ENCODE measurements at places on chromosomes 7 and 10.
A peak's percentile ranks its signal among the peaks of the same experiment; 100 is the strongest.

DNA sequence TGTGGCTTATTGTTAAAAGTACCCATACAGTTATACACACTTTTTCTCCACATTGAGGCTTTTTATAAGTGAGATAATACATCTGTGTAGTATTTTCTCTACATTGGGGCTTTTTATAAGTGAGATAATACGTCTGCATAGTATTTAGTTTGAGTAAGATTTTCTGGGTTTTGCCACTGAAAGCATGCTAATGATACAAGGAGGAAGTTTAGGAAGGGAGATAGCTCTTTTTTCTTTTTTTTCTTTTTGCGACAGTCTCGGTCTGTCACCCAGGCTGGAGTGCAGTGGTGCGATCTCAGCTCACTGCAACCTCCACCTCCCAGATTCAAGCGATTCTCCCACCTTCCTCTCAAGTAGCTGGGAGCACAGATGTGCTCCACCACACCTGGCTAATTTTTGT, 13.3 kb downstream of the FAM107B start:
- DNase-seq: no peak

DNA sequence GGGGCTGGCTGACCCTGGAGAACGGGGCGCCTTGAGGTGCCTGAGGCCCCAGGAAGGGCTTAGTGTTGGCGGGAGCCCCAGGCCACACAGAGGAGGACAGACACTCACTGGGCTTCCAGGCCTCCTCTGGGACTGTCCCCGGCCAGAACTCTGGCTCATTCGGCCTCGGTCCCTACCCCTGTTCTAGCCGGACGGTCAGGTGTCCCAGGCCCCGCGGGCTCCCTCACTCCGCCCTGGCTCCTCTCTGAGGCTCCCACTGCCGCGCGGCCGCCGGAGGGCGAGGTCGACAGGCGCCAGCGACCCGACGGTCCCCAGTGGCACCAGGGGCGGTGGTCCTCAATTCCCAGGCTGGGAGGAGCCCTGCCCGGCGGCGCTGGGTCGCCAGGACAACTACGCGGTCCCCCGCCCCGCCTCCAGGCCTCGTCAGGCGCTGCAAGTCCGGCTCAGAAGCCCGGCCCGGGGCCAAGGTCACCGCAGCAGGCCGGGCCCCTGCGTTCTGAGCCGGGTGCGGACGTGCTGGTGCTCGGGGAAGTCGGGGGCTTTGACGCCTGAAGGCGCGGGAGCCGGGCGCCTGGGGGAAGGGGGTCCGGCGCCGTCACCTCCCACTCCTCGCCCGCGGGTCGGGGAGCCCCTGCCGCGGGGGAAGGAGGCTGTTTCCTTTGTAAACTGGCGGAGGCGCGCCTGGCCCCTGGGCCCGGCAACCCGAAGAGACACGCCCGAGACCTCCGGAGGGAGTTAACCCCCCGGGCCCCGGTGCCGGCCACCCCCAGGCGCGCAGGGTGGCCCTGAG, 1.1 kb upstream of the PWWP2B start:
- peak; percentile 43 for DNase-seq

GRCh38 chr7:157849726-157850125, 512.9 kb downstream of the DNAJB6 start:
- DNase-seq: no peak

DNA sequence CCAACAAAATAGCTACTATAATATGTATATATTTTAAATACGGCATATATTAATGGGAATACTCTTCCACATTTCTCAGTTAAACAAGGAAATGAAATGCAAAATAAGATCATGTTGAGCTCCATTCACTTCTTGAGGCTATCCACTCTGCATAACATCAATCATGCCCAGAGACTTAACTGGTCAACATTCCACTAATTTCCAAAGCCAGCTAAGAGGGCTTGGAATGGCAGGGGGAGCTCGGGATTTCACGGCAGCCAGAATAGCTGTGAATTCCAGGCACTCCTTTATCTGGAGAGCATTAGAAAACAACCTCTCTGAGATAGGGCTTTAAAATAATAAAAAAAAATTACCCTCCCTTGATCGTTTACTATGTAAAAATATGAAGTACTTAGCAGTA, 194.9 kb upstream of the CDCA7L start:
- no peak for DNase-seq

- DNase-seq: no peak
These were observed 137.3 kb downstream of the PTPN20 start for GRCh38 chr10:47048526-47048905.

DNA sequence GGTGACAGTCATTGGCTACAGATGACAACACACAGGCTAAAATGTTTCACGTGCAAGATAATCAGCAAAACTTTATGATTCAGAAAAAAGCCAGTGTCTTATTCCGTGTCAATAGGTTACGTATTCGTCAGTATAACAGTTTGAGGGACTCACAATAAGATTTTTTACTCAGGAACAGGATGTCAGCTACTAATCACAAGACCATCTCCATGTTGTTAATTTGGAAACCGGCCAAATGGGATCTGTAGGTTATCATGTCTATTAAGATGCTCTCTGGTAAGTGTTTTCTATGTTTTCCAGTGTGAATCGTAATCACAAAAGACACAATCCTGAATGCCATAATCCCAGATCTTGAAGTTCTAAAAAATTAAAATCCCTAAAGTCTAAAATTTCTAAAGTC, 197.3 kb downstream of the ETV1 start:
- no peak for DNase-seq

- no peak for DNase-seq
These were observed 83.4 kb upstream of the FAM3C start for GRCh38 chr7:121479466-121479865.

GRCh38 chr10:70093335-70093944, 39.2 kb downstream of the AIFM2 start:
- DNase-seq: no peak

DNA sequence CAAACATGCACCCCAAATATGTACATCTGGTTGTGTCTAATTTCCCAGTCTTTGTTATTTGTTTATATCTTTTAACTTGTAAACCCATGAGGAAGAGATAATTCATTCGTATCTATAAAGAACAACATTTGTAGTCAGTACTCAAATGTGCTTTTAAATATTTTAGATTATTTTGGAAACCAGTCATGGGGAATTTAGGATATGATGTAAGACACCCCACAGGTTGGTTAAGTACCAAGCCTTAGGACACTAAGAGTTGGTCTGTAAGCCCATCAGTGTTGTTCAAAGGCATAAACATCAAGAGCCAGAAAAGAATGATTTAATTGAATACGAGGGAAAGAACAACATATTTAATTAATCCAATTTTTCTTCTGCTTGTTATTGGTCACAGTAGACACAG, 421.1 kb upstream of the SEMA3C start:
- DNase-seq: no peak

DNA sequence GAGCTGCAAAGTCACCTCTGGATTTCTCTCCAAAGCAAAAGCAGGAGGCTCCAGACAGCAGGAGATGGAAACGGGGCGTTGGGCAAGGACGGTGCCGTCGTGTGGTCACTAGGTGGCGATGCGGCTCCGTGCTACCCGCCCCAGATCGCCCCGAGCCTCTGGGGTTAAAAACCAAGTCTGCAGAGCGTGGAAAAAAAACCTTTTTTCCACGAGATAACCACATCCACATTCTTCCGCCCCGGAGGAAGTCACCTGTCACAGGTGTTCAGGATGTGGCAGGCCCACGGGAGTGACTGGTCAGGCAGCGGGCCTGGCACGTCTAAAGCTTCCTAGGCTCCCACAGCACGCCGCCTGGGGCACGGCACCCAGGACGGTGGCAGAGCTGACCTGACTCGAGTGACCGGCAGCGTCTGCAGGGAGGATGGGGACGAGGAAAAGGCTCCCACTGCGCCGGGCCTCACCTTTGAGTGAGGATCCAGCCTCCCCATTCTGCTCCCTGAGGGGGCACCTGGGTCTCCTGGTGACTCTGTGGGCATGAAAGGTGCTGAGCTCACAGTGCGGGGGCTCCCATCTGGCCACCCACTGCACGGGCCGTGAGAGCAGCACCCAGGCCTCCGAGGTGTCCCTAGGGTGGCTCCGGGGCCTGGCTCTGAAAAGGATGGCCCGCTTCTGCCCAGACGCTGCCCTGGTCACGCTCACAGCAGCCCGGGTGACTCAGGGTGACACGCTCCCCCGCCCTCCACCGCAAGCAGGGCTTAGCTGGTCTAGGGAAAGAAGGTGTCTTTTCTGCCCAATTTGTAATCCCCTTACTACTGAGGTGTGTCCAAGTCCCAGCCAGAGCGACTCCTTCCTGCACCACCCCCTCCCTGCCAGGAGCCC, 71.3 kb upstream of the TNRC18 start:
- peak; percentile 82 for DNase-seq

GRCh38 chr10:98246911-98247805, 20.8 kb downstream of the LOXL4 start:
- no peak for DNase-seq

- no peak for DNase-seq
These were observed 240.8 kb upstream of the SLC26A5 start for GRCh38 chr7:103686763-103687162.

GRCh38 chr10:43045631-43046287, 31.1 kb upstream of the RET start:
- DNase-seq: no peak

GRCh38 chr10:89554433-89554832, 19.0 kb upstream of the SLC16A12 start:
- no peak for DNase-seq

DNA sequence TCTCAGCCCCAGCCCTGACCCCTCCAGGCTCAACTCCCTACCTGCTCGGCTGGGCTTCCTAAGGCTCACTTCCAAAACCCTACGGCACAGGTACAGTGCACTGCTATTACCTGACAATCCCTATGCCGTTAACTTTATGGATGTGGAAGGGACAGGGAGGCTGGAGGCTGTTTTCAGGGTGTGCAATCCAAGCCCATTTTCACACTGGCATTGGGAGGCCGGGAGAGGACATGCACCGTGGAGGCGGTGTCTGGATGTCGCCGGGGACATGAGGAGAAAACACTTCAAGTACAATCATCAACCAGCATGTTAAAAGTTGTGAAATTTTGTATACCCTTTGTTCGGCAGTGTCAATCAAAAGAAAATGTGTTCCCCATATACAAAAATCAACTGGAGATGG, 80.1 kb downstream of the MAD1L1 start:
- no peak for DNase-seq

All from CD4-positive, alpha-beta T cell treated with Interleukin-1 beta for 1 hour (primary cell).